NCI-H2107 (cell line): ENCODE measurements at places on chromosomes 13 and 19.

DNA sequence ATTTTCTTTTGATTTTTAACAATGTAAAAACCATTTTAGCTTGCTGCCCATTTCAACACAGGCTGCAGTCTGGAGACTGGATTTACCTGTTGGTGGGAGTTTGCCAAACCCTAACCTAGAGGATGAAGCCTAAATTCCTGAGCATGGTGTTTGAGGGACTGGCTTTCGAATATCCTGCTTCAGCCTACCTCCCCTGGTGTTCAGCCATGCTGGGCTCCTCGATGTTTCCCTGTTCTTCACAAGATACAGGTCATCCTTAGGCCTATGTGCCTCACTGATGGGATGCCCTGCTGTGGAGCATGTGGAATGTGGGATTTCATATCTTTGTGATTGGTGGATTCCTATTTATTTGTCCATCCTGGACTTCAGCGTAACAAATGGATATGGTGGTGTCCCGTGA, 20.4 kb upstream of the ERCC5 start:
- no peak for DNase-seq

- DNase-seq = no peak
Measured at GRCh38 chr13:73273745-73274144, 214.9 kb downstream of the KLF5 start.

DNA sequence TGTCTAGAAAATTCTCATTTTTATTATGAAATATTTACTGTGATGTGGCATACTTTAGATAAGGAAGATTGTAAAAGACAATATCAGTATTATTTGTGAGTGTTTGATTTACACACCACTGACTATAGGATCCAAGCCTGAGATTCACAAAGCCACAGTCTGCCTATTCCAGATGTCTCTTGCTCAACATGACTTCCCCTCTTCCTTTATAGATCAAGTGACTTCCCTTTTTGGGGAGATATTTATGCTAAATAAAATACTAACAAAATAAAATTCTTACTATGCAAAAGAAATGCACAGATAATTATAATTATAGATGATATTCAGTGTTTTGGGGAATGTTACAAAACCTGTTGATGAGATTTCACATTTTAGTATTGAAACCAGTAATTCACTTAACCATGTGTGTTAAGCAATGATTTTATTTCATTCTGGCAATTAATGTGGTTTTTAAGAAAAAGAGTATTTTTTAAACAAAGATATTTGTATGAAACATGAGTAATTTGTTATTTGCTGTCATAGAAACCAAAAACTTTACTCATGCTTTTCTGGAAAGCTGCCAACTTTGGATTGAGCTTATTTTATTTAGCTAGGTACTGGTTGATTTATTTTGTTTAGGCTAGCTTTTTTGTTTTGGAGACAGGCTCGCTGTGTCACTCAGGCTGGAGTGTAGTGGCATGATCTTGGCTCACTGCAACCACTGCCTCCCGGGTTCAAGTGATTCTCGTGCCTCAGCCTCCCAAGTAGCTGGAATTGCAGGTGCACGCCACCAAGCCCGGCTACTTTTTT, 13.7 kb upstream of the GPR183 start:
- DNase-seq = no peak

GRCh38 chr19:44552324-44552723, 22.8 kb upstream of the CEACAM20 start:
- no peak for DNase-seq

GRCh38 chr13:44413095-44413494, 39.5 kb downstream of the SERP2 start:
- DNase-seq = no peak

GRCh38 chr19:29001597-29002245, 211.2 kb downstream of the UQCRFS1 start:
- no peak for DNase-seq

DNA sequence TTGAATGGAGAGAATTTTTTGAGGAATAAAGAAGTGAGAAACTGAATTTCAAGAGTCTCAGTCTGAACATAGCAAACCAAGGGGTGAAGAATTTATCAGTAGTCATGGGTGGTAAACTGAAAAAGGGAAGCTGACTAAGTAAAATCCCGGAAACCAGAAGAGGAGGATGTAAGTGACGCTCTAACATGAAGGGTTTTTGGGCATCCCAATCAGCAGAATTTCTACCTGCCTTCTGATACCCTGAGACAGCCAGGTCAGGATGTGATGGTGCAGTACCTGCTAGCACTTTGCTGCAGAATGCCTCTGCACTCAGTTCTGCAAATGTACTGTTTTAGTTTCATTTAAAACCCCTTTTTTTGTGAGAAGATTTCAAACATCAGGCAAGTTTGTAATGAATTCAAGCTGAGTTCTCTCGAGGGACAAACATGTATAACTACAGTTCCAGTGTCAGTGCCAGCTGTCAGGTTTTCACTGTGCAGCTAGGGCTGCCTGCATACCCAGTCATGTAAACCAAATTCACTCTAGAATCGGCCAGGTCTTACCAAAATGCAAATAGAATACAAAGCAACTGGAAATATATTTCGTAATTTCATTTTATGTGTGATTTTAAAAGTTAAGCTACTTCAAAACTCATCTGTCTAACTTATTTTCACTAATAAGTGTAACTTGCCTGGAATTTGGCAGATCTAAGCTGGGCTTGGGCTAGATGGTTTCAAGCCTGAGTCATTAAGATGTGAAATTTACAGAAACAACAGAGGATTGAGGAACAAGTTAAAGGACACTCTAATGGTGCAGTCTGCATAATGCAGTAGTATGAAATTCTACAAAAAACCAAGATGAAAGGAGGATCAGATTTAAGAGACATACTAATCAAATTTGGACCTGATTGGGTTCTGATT, 13.8 kb downstream of the METTL21C start:
- DNase-seq = no peak

DNA sequence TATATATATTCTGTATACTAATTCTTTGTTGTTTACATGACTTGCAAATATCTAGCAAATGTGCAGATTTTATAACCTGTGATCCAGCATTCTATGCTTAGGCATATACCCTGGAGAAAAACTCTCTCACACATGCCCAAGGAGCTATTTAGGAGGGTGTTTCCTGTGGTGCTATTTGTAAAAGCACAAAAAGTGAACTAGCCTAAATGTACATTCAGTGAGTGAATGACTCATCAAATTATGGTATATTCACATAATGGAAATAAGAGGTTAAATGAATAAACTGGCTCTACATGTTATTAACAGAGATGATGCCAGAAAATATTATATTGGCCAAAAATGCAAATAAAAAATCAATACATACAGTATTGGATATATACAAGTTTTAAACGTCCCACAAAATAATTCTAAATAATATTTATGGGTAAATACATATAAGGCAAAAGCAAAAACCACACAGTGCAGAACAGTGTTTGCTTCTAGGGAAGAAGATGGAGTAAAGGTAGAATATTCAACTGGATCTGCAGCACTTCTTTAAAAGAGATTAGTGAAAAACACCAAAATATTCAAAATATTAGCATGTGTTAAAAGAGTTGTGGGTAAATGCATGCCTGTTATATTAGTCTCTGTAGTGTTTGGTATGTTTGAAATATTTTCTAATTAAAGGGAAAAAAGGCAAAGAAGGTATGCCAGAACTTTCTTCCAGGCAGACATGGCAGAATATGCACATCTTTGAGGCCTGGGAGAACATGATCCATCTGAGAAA, 344.7 kb downstream of the KLF5 start:
- DNase-seq = no peak

GRCh38 chr19:12930002-12930645, 3.4 kb downstream of the FARSA start:
- no peak for DNase-seq

- no peak for DNase-seq
Measured at GRCh38 chr13:109759609-109760008, 26.8 kb downstream of the IRS2 start.

GRCh38 chr19:16018801-16019551, 57.3 kb upstream of the TPM4 start:
- no peak for DNase-seq

GRCh38 chr19:13010038-13010991, 15.0 kb downstream of the NFIX start:
- DNase-seq = no peak

- DNase-seq = no peak
Measured at GRCh38 chr13:104008541-104009435, 942.6 kb upstream of the SLC10A2 start.

DNA sequence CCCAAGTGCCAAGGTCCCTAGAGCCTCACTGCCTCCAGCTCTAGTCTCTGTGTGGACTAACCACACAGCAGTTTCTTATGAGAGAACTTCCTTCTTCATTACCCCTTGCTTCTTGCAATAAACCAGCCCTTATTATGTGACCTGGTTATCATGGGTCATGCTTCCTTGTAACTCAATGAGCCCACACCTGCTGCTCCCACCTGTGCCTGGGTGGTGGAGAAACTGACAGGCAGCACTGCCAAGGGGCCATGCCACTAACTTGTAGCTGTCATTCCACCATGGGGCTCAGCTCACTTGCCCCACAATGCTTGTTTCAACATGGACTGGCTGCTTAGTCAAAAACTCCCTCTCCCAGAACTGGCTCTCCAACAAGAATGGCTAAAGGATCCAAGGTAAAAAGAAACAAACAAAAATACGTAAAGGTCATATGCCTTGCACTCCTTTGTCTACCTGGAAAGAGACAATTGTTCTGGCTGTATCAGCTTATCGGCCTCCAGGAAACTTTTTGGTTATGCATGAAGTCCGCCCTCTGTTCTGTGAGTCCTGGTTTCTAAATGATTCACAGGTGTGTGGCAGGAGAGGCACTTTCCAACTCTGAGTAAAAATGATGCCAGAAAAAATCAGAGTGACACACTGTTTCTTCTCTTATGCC, 446.4 kb downstream of the COG6 start:
- DNase-seq = no peak

GRCh38 chr13:111360452-111360851, 40.0 kb downstream of the TEX29 start:
- no peak for DNase-seq

- no peak for DNase-seq
Measured at GRCh38 chr13:94710065-94710781, 2.1 kb downstream of the SOX21 start.

DNA sequence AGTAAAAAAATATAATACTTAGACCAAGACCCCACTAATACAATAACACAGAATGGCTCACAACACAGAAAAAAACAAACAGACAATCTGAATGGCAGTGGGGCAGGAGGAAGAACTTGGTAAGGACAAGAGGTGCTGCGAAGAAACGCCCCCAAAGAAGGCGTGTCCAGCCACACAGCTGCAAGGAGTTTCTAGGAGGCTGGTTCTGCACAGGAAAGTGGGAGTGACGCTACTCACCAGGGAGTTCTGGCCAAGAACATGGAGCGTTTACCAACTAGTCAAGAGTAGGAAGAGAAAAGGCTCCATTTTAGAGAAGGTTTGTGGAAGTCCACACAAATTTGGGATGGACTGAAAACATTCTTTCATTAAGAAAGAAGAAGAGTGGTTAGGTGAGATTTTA, 95.3 kb upstream of the SLC15A1 start:
- DNase-seq = no peak

DNA sequence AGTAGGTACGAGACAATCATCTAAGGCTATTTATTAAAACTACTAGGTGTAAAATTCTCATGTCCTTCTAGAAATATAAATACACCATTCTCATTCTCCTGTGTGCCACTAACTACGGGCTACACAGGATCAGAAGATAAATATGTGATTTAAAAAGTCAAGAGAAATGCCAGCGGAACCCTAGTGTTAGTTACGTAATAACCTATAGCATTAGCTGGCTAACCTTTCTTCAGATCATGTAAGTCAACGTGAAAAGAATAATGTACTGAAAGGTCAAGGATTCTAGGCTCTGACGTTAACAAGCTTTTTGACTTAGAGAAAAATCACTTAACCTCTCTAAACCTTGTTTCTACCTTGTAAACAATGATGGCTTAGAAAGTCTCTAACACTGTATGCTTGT, 121.8 kb downstream of the RGCC start:
- DNase-seq = no peak

DNA sequence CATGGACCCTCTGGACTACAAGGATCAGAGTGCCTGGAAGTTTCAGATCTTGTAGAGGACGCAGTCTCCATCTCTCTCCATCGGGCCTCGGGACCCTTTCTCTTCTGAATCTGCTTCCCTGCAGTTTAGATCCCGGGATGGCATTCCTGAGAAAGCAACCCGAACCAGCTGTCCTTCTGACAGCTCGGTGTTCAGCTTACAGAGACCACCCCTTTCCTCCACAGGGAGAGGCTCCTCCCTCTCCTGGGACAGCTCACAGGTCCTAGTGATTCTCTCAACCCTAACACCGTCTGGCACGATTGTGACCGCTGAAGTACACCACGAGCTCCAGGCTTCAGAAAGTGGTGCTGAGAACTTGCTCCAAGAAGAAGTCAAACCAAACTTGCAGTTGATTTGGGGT, 18.2 kb downstream of the CRX start:
- DNase-seq = no peak

DNA sequence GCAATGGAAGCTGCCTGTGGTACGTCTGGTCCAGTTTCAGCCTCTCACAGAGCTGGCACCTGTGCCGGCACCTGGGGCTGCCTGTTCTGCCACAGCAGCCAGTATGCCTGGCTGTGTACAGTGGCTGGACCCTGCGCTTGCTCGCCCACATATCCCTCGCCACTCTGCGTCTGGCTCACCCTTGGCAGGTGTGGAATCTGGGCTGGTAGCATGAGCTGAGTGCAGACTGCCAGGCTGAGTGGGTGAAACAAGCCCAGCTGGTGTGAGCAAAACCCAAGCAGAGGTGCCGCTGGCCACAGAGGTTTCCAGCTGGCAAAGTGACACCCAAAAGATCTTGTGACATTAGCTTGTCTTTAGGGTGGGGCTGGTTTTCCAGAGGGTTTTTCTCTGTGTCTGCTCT, 80.7 kb downstream of the ING1 start:
- no peak for DNase-seq

DNA sequence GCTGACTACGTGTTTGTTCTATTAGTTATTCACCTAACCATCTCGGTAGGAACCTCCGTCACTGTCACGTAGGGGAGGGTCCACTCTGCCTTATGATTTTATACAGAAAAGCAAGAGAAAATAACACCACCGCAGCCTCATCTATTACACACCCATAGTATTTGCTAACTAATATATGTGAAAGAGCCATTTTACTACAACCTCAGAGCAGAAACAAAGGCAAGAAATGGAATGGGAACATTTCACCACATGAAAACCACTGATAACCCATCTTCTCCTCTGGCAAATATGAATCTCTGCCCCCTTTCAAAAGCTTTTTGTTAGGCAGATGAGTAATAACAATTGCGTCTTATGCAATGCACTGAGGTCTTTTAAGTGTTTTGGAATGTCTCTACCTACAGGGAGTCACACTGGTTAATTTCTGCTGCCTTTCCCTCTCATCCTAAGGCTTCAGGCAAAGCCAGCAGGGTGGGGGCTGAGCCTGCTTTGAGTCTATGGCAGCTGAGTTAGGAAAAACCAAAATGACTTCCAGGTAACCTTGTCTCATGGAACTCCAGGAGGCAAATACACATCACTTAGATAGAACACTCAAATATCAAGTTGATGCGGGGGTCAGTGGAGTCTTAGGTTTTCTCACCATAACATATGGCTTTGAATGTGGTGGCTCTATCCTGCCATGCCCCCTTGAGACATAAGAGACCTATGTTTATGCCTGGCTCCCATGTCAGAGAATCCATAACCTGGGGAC, 15.0 kb downstream of the TSHZ3 start:
- no peak for DNase-seq
